H1 (cell line): ENCODE measurements at places on chromosomes 12 and 14.

DNA sequence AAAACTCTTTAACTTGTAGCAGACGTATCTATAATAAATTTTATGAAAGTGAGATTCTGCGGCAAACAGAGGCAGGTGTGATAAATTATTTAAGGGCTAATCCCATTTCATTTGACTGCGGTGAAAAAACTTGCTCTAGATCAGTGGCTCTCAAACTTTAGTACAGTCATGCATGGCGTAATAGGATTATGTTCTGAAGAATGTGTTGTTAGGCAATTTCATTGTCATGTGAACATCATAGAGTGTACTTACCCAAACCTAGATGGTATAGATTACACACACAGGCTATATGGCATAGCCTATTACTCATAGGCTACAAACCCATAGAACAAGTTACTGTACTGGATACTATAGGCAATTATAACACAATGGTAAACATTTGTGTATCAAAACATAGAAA is 83.7 kb downstream of the HEATR5A start:
- no peak for DNase-seq

DNA sequence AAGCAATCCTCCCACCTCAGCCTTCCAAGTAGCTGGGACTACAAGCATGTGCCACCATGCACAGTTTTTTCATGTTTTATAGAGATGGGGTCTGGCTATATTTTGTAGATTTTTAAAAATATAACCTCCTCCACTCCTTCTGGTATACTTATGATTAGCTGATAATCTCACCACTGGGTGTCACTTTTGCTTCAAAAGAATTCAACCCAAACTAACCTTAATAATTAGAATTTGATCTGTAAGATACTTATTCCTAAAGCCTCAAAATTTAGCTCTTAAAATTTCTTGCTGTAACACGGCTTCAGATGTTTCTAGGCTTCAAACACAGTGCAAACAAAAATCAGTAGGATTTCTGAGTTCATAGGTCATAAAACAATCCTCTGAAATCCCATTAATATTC is 130.3 kb downstream of the CEP83 start:
- no peak for DNase-seq

GRCh38 chr14:99684410-99684934 is 374 bp downstream of the CYP46A1 start:
- no peak for DNase-seq

- no peak for DNase-seq
Observed at GRCh38 chr12:108622421-108622820, 11.3 kb downstream of the SELPLG start.
